Stimulated activated CD8-positive, alpha-beta memory T cell treated with anti-CD3 and anti-CD28 coated beads, Interleukin-4, amount 100 ng/mL, for 4 hours (primary cell): ENCODE measurements at places on chromosomes 1 and 21.

DNA sequence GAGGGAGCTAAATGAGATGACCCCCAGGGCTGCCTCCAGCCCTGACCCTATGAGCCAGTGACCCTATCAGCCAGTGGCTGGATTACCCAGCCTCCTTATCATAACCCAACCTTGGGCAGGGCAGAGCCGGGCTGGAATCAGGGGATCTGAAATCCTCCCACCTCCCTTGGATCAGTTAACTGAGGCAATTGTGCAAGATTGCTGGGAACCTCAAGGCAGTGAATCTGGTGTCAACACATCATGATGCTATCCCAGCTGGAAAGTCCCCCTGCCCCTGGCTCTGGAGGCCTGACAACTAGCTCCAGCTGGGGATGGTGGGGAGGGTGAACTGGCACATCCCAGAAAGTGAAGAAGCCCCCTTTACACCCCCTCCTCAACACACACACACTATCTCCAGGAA, 6.4 kb upstream of the TSPAN1 start:
- DNase-seq, result no peak

DNA sequence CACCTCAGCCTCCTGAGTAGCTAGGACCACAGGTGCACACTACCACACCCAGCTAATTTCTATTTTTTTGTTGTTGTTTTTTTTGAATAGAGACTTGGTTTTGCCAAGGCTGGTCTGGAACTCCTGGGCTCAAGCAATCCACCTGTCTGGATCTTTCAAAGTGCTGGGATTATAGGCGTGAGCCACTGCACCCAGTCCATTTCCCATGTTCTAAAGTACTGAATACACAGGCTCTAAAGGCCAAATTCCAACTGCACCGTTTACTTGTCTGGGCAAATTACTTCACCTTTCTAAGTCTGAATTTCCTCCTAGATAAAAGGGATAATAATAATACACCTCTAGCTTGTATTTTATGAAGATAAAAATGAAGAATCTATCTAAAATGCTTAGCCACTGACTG, 39.6 kb downstream of the FRRS1 start:
- DNase-seq, result no peak

GRCh38 chr1:214569357-214570004, 18.1 kb upstream of the PTPN14 start:
- no peak for DNase-seq

DNA sequence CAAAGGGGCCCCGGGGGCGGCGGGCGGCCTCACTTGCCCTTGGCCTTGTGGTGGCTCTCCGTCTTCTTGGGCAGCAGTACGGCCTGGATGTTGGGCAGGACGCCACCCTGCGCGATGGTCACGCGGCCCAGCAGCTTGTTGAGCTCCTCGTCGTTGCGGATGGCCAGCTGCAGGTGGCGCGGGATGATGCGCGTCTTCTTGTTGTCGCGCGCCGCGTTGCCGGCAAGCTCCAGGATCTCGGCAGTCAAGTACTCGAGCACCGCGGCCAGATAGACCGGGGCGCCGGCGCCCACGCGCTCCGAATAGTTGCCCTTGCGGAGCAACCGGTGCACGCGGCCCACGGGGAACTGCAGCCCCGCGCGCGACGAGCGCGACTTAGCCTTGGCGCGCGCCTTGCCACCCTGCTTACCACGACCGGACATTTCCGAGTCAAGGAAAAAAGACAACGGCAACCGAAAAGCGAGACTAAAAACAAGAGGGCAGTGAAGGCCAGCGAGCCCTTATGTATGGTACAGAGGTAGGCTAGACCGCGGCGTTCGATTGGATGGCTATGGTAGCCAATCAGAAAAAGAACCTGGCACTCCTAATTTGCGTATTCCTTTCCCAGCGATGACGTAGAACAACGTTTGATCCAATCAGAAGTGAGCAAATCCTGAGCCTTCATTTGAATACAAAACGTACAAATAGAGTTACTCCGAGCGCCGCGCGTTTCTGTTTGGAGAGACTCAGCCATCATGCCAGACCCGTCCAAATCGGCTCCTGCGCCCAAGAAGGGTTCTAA, 29.6 kb upstream of the RNF187 start:
- peak; percentile 68 for DNase-seq

DNA sequence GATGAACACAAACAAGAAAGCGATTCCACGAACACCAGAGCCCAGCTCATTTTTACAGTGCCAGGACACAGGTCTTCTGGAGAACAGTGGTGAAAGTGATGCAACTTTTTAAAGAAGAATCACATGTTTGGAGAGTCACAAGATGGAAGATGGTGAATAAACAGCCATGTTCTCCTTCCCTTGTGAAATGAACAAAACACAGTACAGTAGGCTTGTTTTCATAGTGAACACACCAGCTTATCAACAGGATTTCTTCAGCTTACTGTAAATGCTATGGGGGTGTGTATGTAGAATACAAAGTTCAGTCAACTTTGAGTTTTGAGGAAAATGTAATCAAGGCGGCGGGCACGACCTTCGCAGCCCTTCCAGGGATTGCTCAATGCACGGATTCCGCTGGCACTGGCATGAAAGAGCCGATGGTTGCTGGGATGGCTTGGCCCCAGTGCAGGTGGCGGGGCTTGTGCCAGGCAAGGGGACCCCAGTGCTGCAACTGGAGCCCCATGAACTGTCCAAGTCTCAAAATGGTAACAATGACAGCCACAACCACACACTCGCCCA, 9.7 kb downstream of the TMPRSS3 start:
- DNase-seq, result no peak

- no peak for DNase-seq
These were observed 6.7 kb upstream of the FAM167B start for GRCh38 chr1:32240140-32240951.

GRCh38 chr1:202135221-202135721, 9.3 kb downstream of the ARL8A start:
- DNase-seq, result no peak

- no peak for DNase-seq
These were observed 232.3 kb downstream of the HMCN1 start for GRCh38 chr1:185966471-185966870.

GRCh38 chr1:77671836-77672235, 10.6 kb downstream of the ZZZ3 start:
- no peak for DNase-seq

GRCh38 chr1:201792534-201793305, 36.2 kb upstream of the IPO9 start:
- no peak for DNase-seq

DNA sequence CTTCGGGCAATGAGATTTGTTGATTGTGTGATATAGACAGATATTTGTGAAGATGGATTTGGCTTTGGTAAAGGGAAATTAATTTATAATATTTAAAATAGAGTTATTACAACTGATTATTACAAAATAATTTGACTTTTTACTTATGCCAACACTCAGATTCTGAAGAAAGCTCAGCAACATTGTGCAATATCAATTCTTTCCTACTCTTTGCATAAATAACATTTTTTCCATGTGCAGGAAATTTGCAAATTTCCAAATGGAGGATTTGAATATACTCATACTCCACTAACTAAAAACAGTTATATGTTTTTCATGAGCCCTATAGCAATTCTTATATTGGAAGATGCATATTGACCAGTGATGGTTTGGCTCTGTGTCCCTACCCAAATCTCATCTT, 676.4 kb upstream of the ADAMTS5 start:
- DNase-seq, result no peak

GRCh38 chr1:198860371-198860770, 221.5 kb downstream of the PTPRC start:
- DNase-seq, result no peak

GRCh38 chr1:28123461-28123961, 35.1 kb upstream of the EYA3 start:
- DNase-seq, result no peak

DNA sequence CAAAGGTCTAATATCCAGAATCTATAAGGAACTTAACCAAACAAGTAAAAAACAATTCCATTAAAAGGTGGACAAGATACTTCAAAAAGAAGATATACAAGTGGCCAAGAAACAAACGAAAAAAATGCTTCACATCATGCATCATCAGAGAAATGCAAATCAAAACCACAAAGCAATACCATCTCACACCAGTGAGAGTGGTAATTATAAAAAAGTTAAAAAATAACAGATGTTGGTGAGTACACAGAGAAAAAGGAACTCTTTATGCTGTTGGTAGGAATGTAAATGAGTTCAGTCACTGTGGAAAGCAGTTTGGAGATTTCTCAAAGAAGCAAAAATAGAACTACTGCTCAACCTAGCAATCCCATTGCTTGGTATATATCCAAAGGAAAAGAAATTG, 218.6 kb downstream of the SLC44A5 start:
- DNase-seq, result no peak

GRCh38 chr1:35888255-35888654, 5.2 kb downstream of the AGO1 start:
- no peak for DNase-seq

GRCh38 chr1:94929351-94930217, 2.7 kb upstream of the CNN3 start:
- DNase-seq, result no peak

DNA sequence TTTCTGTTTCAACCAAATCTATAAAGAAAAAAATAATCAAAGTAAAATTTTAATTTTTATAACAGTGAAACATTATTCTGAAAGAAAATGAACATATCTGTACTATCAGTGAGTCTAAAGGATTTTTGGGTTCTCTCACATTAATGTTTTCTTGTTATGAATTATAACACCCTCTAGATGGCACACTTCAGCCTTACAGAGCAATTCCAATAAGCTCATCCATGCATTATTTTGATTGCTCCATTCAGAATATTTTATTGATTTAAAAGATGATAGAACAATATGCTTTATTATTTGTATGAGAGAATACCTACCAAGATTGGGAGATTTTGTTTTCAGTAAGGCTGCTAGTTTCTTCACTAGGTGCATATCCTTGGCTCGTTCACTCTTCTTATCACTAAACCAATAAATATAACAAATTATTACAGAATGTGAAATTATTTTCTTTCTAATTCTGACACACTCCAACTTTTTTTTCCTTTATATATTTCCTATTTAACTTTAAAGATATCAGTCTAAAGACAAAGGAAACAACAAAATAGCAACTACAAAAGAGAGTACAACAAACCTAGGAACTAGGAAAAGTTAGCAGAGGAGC, 82.4 kb downstream of the RAB3GAP2 start:
- no peak for DNase-seq

- no peak for DNase-seq
These were observed 63.6 kb downstream of the NEK7 start for GRCh38 chr1:198220428-198220827.

DNA sequence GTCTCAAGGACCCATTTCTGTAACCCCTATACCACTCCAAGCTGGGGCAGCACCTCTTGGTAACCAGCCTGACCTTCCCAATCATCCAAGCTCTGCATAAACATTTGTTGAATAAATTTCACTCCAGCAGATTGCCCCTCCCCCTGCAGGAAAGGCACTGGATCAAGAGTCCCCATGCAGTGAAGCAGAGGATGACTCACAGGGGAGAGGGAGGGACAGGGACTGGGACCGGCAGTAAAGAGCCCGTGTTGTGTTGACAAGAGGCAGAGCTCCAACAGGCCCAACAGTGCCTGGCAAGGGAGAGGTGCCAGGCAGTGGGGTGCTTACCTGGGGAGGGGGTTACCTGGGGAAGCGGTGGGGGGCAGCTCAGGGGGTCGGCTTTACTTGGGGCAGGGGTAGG, 32.3 kb downstream of the SLC9A1 start:
- no peak for DNase-seq

GRCh38 chr1:158945061-158945460, 13.7 kb downstream of the PYHIN1 start:
- no peak for DNase-seq

DNA sequence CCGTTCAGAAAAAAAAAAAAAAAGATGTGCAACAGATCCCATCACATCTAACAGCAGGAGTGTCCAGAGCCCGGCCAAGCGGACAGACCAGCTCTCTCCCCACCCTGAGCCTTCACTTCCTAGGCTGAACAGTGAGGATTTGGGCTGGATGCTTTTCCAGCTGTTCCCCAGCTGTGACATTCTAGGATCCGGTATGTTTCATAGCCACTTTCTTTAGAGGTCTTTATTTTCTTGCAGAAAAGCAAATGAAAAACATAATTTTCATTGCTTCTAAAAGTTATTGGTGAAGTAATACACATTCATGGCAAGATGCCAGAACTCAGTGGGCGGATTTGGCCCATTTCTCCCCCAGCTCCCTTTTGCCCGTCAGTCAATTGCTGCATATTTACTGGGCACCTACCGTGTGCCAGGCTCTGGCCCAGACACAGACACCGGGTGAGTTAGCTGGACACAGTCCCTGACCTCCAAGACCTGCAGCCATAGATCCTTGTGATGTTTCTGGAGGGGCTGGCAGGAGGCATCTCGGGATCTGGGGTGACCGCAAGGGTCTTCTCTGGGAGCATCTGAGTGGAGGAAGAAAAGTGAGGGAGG, 213.7 kb upstream of the VAMP3 start:
- DNase-seq, result no peak

DNA sequence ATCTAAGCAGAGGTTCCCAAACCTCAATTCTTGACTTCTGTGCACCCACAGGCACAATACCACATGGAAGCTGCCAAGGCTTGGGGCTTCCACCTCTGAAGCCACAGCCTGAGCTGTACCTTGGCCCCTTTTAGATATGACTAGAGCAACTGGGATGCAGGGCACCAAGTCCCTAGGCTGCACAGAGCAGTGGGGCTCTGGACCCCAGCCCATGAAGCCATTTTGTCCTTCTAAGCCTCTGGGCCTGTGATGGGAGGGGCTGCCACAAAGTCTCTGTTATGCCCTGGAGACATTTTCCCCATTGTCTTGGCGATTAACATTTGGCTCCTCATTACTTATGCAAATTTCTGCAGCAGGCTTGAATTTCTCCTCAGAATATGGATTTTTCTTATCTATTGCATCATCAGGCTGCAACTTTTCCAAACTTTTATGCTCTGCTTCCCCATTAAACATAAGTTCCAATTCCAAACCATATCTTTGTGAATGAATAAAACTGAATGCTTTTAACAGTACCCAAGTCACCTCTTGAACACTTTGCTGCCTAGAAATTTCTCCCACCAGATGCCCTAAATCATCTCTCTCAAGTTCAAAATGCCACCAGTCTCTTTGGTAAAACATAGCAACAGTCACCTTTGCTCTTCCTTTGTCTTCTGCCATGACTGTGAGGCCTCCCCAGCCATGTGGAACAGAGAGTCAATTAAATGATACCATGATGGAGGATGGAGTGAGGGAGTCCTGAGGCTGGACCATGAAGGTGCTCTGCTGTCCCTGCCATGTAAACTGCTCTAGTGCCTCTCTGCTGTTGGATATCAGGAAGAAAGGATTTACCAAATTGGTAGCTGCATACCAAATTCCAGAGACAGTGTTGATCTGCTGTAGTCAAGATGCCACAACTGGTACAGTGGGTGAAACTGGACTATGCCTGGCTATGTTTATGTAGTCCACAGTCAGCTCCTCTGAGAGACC, 37.6 kb downstream of the RUNX3 start:
- DNase-seq, result no peak

DNA sequence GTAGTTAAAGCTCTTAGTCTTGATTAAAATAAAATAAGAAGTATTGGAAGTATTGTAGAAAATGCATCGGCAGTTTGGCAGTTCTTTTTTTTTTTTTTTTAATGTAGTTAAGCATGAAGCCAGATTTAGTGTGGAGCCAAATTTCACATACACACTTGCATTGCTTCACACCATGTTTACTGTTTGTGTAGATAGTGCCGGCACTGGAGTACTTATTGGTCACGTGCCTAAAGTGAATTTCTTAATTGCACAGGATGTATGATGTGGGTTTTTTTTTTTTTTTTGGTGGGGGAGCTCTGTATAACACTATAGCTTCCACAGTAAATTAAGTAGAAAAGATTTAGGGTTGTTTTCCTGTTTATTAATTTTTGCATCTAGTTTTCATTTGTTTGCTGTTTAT, 21.2 kb upstream of the TMEM61 start:
- no peak for DNase-seq

- DNase-seq, result no peak
These were observed 296.6 kb downstream of the CHRM3 start for GRCh38 chr1:239682960-239683359.

- peak; percentile 0 for DNase-seq
These were observed at the start of gene GREM2 for GRCh38 chr1:240611619-240612480. Gene GREM2 (minus strand): TSS chr1:240612155. CDS start chr1:240493475, 118,680 bp downstream.
